ENCODE measurements at places on chromosomes 4 and X.

DNA sequence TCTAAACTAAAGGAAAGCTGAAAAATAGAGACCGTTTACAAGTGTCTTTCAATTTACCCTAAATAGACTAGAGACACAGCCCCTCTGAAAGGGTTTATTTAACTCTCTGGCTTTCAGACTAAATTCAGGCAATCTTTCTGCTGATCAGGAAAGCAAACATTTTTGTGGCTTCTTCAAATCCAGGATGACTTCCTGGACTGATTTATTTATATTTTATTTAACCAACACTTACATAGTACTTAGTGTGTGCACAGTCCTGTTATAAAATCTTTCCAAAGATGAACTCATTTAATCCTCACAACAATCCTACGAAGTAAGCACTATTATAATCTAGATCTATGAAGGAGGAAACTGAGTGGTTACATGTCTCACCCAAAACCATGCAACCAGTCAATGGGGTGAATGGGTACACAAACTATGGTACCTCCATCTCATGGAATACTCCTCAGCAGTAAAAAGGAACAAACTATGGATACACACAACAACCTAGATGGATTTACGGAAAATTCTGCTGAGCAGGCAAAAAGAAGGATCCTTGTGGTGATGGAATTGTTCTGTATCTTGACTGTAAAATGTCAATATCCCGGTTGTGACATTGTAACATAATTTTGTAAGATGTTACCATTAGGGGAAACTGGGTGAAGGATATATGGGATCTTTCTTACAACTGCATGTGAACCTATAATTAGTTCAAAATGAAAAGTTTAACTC lies 64.1 kb upstream of the MAMLD1 start:
- DNase-seq = no peak

GRCh38 chrX:149527705-149528104 lies 13.1 kb upstream of the EOLA1 start:
- no peak for DNase-seq

DNA sequence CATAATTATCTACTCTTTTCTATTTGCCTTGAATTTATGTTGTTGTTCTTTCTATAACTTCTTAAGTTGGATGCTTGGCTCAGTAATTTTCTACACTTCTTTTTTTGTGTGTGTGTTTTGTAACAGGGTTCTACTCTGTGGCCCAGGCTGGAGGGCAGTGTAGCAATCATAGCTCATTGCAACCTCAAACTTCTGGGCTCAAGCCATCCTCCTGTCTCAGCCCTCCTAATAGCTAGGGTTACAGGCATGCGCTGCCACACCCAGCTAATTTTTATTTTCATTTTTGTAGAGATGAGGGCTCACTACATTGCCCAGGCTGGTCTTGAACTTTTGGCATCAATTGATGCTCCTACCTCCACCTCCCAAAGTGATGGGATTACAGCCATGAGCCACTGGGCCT lies 20.7 kb upstream of the UCHL1 start:
- DNase-seq = no peak

DNA sequence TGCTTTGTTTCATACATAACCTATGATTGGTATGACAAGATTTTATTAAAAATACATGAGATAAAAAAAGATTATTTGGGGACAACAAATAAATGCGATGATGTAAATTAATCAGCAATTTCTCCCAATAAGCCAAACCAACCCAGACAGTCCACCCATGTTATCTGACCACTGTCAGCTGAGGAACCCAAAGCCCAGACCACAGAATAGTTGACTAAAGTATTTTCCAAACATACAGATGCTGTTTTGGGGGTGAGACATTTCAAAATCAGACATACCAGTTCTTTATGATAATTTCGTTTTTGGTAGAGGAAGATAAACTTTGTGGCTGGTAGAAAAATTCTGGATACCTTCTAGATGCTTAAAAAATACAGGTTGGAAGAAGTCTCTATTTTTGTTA lies 650.8 kb upstream of the FAM241A start:
- no peak for DNase-seq

DNA sequence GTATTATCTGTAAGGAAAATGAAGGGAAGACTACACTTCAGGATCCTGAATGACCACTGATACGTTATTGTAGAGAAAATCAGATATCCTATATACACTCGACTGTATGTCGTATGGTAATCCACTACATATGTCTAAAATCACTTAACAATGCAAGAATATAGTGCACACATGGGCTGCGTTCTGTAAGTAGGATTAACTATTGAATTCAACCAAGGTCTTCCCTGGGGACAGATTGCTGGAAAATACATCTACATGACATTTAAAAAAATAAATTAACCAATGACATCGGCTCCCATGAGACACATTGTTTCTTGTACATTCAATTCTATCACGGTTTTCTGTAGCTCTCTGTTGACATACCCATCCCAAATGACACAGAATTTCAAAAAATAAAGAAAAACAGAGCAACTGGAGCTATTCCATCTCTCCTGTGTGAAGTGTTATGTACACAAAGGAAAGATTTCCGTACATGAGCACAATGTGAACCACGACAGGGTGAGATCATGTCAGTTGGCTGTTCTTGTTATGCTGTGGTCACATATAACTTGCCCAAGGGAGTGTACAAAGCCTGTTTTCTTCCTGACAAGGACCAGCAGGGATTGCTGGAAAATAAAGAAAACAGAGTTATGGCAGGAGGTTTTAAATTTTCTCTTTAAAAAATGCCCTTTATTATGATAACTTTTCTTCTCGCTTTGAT lies 6.1 kb downstream of the ENOX2 start:
- DNase-seq = no peak
